Activated CD4-positive, alpha-beta memory T cell treated with anti-CD3 and anti-CD28 coated beads, Interleukin-2, amount 10 ng/mL, durations not matched to agents 7 days and 5 days (primary cell): ENCODE measurements at places on chromosomes 3 and 15.
A peak's percentile ranks its signal among the peaks of the same experiment; 100 is the strongest.

GRCh38 chr3:87036671-87037070 is 45.7 kb upstream of the VGLL3 start:
- no peak for DNase-seq

- DNase-seq: no peak
Measured at GRCh38 chr3:103077910-103078309, 643.1 kb downstream of the ZPLD1 start.

DNA sequence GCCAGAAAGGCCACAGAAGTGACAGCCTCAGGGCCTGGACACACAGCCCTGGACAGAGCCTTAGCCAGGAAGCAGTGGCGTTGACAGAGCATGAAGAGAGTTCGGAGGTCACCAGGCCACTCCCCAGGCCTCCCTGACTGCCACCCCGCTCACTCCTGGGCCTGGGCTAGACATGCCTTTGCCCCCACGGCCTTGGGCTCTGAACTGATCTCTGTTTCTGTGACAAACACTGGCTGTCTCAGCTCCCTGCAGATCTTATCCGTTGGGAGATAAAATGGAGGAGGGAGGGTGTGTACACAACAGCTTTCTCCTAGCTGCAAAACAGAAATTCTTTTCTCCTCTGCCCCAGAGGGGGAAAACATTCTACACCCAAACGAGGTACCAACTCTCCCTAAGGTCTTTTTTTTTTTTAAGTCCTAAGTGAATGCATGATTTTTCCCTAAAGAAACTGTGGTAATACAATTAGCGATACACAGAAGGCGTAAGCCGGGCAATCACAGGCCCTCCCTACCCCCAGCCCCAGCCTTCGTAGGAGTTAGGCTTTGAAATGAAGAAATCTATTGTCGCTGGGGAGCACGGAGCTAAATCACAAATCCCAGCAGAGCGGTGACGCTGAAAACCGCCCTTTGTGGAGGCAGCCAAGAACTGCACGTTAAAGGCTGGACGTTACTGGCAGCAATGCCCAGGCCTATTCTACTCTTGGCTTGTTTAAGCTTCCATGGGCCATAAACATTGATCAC is 45.0 kb downstream of the SRGAP3 start:
- DNase-seq: no peak

- DNase-seq: no peak
Measured at GRCh38 chr3:2543247-2543646, 444.6 kb downstream of the CNTN4 start.

DNA sequence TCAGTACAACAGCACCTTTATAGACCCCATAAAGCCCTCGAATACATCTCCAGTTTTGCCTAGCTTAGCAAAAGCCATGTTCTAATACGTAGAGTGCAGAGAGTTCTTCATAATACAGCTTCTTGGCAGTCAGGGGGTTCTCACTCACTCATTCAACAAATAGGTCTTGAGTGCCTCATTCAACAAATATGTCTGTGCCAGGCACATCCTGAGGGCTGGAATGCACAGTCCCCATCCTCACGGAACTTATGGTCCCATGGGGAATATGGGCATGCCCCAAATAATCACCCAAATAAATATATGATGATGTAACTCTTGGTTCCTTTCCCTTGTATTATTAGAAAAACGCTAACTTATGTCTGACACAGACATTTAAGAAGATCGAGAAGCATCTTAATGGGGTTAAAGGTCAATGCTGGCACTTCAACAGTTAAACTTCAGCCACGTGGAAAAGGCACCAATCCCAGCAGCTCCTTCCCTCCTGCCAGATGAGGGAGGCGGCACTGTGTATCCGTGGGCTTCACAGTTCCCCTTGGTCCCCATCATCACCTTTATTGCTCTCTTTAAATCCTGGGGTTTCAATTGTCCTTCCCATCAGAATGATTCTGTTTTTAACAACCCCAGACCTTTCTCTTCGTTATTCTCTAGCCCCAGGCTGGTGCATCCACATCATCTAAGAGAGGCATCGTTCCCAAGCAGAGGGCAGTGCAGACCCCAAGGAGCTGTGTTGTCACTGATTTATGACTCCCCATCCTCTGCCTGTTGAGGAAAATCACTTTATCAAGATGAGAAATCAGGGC is 18.9 kb upstream of the SEMA5B start:
- no peak for DNase-seq

DNA sequence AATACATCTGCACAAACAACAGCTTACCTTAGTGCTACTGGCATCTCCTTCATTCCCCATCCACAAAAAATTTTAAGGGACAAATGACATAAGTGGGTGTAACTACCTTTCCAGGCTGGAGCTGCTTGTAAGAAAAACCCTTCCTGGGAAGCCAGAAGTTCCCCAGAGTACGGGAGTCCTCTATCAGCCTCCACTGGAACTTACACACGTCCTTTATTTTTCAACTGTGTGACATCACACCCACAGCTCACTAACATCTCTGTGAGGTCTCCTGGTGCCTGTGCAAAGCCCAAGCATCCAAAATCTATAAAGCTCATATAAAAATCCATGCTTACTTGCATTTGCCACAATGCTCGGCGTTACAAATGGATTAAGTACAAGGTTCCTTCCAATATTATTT is 27.6 kb downstream of the LRIG1 start:
- DNase-seq: no peak

DNA sequence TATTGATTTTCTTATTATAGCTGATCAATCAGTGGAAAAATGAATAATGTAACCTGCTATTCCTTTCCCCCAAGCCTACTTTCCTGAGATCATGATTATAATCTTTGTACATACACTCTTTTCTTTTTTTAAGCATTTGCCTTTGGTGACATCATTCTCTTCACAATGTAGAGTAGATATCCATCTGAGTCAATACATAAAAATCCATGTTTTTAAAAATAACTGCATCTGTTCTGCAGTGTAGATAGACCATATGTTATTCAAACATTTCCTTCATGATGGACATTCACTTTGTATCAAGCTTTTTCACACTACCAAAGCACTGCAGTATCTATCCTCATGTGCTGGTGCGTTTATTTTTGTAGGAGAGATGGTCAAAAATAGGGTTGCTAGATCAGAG is 211.1 kb downstream of the PTPRG start:
- DNase-seq: no peak

DNA sequence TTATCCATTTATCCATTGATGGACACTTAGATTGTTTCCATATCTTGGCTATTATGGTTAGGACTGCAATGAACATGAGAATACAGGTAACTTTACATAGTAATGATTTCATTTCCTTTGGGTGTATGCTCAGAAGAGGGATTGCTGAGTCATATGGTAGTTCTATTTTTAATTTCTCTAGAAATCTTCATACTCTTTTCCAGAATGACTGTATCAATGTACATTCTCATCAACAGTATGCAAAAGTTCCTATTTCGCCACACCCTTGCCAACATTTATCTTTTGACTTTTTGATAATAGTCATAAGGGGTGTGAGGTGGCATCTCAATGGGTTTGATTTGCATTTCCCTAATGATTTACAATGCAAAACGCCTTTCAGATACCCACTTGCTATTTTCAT is 6.2 kb upstream of the NIPA1 start:
- no peak for DNase-seq

GRCh38 chr3:171350364-171350763 is 109.8 kb downstream of the TNIK start:
- no peak for DNase-seq

DNA sequence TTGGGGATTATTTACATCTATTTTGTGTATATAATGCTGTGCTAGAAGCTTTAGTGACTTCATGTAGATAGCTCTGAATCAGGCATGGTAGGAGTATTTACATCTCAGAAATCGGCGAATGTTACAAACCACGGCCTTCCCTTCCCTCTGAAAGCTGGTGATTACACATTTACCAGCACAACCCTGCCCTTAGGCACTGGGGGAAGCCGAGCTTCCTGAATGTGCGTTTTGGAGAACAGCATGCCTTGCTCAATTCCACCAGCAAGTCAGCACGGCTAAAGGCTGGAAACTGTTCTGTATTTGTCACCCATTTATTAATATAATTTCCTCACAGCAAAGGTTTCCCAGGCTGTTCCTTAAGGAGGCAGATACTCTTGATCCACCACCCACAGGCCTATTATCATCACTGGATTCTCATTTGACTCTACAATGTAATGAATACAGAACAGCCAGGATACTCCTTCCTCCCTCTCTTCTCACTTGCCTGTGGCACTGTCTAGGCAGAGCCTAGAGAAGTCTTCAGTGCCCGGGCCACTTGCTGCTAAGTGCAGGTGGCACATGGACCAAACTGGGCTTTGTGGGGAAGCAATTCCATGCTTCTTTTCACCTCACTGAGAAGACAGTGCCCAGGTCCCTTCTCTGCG is 55.2 kb upstream of the CACNA2D3 start:
- DNase-seq: no peak

- DNase-seq: no peak
Measured at GRCh38 chr3:71710906-71711494, 14.2 kb downstream of the EIF4E3 start.

DNA sequence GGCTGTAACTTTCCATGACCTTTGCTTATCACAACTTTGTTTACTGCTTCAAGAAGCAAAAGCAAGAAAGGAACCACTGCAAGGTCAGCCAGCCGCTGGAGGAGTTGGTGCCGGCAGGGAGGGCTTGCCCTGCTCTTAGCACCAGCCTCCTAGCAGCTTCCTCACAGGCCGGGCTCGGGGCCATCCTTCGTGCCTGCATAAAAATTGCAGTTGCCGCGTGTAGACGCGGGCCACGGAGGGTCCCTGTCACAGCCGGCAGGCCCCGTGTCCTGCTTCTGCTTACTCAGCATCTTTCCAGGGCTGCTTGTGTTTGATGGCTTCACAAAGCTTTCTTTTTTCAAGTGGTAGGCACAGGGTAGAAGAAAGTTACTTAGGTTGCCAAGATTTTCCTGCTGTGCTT is 84.4 kb downstream of the PGPEP1L start:
- no peak for DNase-seq

DNA sequence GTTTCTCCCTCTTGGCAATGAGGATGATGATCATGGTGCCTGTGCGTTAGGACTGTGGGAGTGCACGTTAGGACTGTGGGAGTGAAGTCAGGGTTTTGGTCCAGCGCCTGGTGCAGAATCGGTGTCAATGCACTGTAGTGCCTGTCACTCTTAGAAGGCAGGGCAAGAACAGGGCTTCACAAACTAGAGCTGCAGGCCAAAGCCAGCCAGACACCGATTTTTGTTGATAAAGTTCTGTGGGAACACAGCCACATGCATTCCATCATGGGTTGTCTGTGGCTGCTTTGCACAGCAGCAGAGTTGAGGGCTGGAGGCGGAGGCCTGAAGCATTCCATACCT is 32.6 kb upstream of the NR2C2 start:
- DNase-seq: no peak

GRCh38 chr3:179882292-179882691 is 154.4 kb downstream of the PEX5L start:
- DNase-seq: no peak

- DNase-seq: no peak
Measured at GRCh38 chr15:38085114-38085513, 150.7 kb downstream of the TMCO5A start.

DNA sequence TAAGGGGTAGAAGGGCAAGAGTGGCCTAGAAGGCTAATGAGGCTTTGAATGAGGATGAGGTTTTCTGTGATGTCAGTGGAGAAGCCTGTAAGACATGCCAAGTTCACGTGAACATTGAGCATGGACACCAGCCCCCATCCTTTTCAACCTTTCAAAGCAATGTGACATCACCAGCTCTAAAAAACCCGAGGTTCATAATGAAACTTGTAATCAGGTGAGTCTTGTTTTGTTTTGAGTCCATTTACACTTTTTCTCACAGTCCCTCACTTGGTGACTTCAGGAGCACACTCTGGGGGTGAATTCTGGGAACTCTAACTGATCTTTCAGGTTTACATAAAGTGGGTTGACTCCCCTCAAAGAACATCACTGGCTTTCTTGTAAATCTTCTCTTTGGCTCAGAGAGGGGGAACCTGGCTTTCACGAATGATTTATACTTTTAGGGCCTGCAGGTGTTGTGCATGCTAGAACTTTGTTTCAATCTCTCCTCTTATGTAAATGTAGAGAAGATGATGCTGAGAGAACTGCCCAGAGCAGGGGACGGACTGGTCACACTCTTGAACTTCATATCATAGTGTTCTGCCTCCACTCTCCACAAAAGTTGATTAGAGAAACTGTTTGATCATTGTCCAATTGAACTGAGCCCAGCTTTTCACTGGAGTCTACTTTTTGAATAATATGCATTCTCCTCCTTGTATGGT is 224.7 kb upstream of the SATB1 start:
- peak; percentile 61 for DNase-seq

DNA sequence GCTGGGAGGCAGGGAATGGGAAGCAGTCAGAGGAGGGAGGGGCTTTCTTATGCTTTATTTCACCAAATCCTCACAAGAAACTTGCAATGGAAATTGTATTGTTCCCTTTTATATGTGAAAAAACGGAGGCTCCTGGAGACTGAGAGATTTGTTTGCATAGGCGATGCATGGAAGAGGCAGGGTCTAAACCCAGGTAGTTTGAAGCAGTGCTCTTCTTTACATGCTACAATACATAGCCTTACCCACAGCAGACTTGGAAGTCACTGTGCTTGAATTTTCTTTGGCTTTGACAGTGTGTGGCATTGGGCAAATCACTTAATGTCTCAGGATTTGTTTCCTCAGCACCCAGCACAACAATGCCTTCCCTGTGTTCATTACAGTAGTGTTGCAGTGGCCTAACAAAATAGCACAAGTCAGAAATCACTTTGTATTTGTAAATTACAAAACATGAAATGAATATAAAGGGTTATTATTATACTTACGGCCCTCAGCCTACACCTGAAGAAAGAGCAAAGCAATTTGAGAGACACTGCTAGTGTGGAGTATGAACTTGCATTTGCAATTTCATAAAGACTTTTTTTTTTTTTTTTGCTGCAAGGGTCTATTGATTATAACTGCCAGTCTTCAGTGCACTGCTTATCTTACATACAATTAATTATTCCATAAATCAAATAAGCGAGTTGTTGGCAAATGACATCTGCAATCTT is 646.4 kb upstream of the KCNMB2 start:
- no peak for DNase-seq

DNA sequence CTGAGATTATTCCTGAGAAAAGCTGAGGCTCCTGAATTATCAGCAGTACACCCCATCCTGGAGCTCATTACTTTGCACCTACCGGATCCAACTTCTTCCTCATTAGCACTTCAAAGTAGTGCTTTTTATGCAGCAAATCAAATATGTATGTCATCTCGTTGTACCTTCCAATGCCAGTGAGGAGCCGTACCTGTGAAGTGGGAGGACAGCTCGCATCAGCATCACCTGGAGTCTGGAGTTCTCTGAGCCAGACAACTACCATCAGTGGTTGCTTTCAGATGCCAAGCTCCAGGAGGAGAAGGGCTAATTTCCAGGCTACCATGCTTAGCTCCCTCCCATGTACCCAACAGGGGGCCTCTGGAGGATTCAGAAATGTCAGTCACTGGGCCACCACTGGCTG is 32.4 kb downstream of the EIF3J start:
- no peak for DNase-seq
